Activated CD8-positive, alpha-beta memory T cell treated with anti-CD3 and anti-CD28 coated beads for 1 hour (primary cell): ENCODE measurements at places on chromosomes 6 and 20.

GRCh38 chr20:3165473-3166337, 6.0 kb upstream of the FASTKD5 start:
- no peak for DNase-seq

- DNase-seq = no peak
Observed at GRCh38 chr20:59660471-59660870, 56.1 kb downstream of the PHACTR3 start.

DNA sequence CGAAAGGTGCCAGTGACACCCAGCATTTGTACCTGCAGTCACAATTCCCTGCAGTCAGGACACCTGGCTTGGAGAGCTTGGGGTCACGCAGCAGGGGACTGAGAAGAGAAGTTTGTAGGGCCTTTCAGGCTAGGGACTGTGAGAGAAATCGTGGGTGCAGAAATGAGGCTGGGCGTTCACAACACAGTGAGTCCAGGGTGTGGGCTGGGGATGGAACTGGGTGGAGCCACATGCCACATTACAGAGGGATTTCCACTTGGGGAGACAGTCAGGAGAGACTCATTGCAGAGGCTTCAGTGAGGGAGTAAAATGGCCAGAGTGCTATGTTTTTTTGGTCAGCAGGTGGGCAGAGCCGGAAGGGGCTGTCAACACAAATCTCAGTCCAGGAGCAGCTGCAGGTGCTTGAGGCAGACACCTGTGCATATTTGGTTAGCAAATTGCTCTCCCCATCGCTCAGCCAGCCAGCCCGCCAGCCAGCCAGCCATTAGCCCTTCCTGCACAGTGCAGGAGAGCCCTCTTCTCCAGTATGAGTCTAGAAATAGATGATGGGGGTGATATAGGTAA, 7.4 kb downstream of the ITPR3 start:
- DNase-seq = no peak

GRCh38 chr6:494394-494793, 102.8 kb downstream of the IRF4 start:
- DNase-seq = no peak

DNA sequence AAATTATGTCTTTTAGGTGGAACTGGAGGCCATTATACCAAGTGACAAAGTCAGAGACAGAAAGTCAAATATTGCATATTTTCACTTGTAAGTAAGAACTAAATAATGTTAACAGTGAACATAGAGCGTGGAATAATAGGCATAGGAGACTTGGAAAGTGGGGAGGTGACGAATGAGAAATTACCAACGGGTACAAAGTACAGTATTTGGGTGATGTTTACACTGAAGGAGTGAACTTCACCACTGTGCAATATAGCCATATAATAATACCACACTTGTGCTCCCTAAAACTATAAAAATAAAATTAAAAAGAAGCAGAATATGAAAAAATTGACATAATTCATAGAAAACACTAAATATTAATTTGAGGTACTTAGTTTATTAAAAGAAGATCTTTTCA, 14.9 kb downstream of the EYS start:
- DNase-seq = no peak

DNA sequence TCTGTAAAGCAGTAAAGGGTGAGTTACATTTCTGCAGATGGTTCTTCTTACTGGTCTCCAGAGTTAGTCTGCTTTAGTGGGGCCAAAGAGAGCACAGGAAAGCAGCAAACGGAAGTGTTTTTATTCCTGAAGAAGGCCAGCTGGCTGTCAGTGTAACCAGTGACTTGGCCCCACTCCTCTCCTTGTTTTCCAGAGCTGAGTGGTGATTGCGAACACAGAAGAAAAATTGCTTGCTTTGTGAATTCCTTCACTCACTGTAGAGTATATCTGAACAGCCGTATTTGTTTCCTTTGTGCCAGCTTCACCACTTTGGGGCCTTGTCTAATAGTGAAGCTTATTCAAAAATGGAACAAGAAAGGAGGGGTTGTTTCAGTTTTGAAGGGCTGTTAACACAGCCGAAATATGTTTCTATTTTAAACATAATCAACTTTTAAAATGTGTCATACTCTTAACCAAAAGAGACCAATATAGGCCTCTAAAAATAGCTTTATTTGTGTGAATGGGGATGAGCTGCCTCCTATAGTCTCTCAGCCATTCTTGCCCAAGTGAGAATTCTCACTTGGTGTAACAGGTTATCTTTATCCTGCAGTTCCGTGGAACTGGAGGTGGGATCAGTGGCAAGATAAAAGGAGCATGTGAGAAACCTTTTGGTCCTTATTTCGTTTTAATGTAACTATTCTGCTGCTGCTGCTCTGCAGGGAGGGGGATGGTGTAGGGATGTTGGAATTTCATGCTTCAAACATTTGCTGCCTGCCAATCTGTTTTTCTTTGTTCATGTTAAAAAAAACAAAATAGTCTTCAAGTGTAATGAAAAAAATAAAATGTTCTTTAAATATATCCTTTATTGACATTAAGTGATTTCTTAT, 37.8 kb downstream of the ZC2HC1B start:
- DNase-seq = no peak

DNA sequence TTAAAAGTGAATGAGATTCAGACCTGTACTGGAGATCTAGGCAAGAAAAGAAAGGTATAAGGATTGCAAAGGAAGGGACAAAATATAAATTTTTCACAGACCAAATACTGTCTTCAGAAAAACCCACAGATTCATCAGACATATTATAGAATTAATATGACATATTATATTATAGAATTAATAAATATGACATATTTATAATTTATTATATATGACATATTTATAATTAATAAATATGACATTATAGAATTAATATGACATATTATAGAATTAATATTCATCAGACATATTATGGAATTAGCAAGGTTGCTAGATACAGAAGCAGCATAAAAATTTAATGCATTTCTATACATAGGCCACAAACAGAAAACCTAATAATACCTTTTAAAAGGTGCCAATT, 44.7 kb upstream of the GNRH2 start:
- DNase-seq = no peak

DNA sequence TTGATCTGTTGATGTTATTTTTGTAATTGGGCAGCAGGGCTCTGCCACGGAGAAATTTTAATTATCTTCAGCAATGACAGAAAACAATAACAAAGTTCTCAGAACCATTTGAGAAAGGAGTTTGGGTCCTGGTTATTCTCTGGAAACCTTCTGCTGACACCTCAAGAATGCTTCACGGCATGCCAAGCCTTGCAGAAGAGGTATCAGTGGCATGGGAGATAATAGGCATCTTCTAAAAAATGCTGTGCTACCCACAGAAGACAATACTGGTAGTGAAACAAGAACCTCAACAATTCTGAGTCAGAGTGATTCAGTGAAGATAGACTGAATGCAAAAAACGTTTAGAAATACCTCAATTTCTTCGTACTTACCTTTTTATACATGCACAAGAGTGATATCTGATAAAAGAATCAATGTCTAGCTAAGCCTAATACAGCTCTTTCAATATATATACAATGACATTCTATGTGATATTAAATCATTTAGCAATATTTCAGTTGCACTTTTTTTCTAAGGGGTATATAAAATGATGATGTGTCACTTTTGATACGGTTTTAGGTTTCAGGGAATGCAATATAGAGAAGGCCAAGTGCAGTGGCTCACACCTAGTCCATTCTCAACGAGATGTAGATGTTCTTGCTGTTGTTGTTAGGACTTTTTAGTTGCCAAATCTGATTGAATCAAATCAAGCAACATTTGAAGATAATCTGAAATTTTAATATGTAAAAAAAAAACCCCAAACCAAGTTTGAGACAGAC, 110.4 kb upstream of the COL21A1 start:
- no peak for DNase-seq

GRCh38 chr20:46088409-46089166, 1.2 kb downstream of the NCOA5 start:
- no peak for DNase-seq

DNA sequence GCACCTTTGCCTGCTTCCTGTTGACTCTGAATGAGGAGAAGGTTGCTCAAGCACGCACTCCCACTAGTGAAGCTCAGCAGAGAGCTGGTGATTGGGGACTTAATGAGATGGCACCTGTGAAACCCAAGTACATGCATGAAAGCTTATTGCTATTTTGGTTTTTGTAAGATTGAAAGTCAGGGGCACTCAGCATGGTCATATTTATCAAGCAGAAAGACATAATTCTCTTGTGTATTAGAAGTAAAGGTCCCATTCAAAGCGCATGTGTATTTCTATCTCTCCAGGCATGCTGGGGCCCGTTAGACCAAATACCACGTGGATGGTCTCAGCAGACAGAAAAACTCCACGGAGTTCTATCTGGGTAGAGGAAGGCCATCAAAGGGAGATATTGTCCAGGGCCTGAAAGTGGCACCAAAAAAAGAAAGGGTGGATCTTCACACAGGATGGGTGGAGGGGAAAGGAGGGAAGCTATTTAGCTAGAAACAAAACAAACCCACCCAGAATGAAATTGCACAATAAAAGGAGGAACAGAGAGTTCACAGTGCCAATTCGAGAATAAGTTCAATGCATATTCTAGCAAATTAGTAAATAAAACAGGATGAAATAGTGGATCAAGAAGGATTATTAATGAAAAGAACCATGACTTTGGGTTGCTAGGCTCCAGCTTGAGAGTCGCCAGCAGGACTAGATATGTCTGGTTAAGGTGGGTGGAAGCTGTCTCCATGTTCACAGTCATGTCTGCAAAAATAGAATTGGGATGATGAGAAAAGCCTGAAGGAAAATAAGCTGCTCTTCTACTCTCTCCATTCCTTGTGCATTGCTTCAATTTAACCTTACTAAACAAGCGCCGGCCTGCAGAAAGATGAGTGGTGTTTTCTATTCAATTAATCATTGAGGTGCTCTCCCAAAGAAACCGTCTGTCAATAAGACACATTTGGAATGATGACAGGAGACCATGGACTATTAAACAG, 224.9 kb upstream of the DTNBP1 start:
- DNase-seq = no peak

DNA sequence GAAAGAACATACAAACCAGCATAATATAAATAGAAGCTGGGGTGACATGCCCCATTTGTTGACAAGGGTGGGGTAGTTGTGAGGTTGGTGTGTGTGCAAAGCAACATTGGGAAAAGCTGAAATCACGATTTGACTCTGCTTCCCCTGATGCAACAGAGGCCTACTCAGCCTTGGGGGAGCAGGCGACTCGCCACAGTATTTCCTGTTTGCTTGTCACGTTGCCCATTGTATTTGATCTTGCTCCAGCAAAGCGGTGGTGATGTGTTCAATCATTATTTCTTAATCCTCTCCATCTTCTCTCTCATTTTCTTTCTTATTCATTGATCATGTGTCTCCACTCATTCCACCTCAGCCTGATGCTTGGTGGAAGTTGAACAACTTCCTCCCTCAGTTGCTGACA, 165.8 kb upstream of the CITED2 start:
- no peak for DNase-seq

DNA sequence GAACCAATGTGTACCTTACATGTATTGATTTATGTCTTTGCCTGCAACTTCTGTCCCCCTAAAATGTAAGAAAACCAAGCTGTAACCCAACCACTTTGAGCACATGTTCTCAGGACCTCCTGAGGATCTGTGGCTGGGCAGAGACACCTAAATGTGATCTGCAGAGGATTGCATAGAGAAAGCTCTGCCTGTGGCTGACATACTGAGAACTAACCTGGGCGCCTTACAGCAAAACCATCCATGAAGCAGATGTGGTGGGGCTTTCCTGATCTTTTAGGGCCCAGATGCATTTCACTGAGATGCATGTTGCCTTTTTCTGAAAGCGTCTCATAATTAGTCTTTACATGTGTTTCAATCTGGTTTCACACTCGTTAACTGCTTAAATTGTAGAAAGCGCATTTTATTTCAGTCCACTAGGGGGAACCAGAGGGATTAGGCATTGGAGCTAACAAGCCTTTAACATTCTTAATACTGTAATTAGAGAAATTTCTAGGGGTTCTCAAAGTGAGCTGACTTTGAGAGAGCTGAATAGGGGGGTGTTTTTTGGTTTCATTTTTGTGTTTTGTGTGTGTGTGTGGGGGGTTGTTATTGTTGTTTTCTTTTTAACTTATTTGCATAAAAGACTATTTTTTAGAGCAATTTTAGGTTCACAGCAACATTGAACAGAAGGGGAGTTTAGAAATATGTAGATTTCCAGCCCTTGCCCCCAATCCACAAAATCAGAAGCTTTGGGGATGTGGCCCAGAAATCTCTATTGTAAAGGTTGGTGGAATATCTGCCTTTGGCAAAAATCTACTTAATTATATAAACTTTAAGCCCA, 50.9 kb upstream of the FAM184A start:
- no peak for DNase-seq

DNA sequence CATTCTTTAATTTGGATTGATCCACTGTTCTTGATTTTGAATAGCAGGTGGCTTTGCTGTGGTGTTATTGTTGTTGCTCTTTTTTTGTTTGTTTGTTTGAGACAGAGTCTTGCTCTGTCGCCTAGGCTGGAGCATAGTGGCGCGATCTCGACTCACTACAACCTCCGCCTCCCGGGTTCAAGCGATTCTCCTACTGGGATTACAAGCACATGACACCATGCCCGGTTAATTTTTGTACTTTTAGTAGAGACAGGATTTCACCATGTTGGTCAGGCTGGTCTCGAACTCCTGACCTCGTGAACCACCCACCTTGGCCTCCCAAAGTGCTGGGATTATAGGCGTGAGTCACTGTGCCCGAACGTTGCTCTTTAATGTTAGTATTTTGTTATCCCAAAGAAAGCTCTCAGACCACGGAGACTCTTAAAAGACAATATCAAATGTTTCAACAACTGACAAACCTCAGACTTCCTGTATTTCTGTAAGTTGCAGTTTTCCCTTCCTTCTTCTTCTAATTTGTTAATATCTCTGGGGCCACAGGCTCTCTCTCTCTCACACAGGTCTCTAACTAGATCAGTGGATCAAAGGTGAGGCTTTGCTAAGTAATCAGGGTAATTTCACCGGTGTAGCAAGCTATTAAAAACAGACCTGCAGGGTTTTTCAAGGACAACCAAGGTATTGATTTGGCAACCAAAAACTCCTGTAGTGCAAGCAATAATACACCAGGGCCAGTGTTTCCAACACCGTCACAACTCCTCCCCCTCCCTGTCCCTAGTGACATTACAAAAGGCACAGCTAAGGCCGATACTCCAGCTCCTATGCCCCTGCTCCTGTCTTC, 48.8 kb upstream of the ZNF217 start:
- peak; percentile 20 for DNase-seq

- no peak for DNase-seq
Observed at GRCh38 chr6:34200340-34200971, 36.2 kb upstream of the HMGA1 start.

DNA sequence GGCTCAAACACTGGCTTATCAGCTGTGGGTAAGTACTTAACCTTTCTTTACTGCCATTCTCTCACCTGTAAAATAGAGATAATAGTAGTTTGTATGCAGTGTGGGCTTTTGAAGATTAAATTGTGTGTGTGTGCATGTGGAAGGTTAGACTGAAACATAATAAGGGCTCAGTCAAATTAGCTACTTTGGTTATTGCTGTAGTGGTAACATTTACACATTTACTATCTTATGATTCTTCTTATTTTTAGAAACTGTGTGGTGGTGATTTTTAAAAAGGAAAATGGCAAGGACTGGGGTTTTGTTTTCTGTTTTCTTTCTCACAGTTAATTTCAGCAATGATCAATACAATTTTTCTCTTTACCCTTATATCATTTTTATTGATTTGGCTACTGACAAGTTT, 206.9 kb downstream of the NKAIN2 start:
- no peak for DNase-seq

- DNase-seq = no peak
Observed at GRCh38 chr6:36247693-36248092, 22.2 kb upstream of the PNPLA1 start.

- no peak for DNase-seq
Observed at GRCh38 chr6:145155411-145155810, 579.9 kb downstream of the EPM2A start.

GRCh38 chr6:11778036-11778435, 567 bp downstream of the ADTRP start:
- no peak for DNase-seq
